ENCODE measurements at places on chromosomes 3 and 15.

DNA sequence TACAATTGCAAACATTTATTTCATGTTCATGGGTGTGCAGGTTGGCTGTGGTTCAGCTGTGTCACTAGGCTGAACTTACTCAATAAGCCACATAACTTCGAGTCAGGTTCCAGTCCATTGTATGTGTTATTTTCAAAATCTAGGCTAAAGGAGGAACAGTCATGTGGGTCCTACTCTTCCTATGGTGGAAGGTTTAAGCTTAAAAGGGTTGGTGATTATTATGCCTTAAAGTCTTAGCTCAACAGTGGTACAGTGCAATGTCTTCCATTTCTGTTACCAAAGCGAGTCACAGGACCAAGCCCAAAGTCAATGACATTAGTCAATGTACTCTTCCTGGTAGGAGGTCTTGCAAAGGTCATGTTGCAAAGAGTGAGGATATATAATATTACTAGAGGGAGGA lies 78.2 kb downstream of the ATG7 start:
- no peak for DNase-seq

GRCh38 chr3:110679285-110679684 lies 392.3 kb upstream of the NECTIN3 start:
- DNase-seq: no peak

GRCh38 chr15:70652341-70652740 lies 111.0 kb downstream of the UACA start:
- DNase-seq: no peak

GRCh38 chr15:29039466-29040369 lies 153.9 kb downstream of the APBA2 start:
- no peak for DNase-seq

- peak; percentile 54 for DNase-seq
Observed at GRCh38 chr15:42088801-42089640, 5.3 kb downstream of the PLA2G4D start.

DNA sequence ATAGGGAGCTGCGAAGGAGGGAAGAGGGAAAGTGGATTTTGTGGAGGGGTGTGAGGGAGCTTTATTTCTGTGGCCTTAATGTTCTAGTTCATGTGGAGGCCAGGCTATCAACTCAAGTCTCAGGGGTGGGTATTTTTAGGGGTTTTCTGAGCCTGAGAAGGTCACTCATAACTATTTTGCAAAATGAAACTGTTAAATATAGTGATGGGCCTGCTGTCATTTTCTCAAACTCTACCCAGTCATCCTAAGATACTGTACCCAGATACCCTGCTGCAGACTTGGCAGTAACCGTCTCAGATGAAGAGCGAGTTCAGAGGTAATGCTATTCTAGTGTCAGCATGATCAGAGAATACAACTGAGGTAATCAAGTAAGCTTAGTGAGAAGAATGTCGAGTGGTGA lies 545.0 kb upstream of the TBL1XR1 start:
- DNase-seq: no peak

DNA sequence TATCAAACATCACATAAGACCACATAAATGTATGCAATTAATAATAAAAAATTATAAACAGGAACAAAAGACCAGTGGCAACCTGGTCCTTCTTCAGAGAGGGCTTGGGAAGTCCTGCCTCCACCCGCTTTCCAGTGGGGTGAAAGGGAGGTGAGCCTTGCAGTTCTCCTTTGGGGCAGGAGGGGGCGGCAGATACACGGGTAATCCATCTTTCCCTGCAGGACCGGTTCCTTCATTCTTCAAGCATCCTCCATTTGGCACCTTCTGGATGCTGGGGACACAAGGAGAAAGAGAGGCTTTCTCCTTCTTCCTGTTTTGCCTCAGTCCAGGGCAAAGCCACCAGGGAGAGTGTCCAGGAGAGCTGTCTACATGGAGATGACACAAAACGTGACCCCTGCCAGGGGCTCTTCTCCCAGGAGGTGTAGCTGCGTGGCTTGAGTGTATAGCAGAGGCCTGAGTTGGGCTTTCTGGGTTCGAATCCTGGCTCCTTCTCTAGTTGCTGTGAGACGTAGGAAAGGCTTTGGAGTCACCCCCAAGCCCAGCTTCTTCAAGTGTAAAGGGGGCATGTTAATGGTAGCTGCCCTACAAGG lies 23.2 kb downstream of the RPLP1 start:
- peak; percentile 81 for DNase-seq

DNA sequence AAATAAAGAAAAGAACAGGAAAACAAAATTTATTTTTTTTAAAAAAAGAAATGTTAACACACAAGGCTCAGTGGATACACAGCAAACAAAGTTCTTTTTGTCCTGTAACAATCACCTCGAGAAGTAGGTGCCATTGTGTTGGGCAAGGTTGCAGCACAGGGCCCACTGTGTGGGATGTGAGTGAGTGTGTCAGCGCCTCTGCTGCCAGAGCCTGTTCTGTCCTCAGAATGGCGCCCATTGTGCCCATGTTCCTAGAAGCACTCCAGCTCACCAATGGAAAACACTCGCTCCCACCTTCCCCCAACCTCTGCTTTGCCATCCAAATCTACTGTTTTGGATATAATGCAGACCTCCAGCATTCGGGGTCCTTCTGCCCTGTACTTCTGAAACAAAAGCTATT lies 84.9 kb upstream of the CLDN18 start:
- DNase-seq: no peak

- no peak for DNase-seq
Observed at GRCh38 chr3:176687754-176688153, 509.5 kb downstream of the TBL1XR1 start.

DNA sequence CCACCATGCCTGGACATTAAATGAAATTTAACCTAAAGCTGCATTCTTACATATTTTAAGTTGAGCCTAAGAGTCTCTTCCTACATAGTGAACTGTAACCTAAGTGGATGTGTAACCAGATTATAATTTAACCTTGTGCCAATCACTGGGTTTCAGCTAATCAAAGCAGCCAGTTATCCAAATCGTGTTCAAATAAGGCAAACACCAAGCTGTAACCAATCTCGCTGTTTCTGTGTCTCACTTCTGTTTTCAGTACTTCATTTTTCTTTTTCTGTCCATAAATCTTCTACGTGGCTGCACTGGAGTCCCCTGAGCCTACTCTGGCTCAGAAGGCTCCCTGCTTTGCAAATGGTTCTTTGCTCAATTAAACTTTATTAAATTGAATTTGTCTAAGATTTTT lies 186.1 kb upstream of the CNTN6 start:
- no peak for DNase-seq

- no peak for DNase-seq
Observed at GRCh38 chr15:80699981-80700380, 4.9 kb downstream of the ABHD17C start.

- no peak for DNase-seq
Observed at GRCh38 chr15:85878828-85879225, 84.1 kb upstream of the KLHL25 start.

DNA sequence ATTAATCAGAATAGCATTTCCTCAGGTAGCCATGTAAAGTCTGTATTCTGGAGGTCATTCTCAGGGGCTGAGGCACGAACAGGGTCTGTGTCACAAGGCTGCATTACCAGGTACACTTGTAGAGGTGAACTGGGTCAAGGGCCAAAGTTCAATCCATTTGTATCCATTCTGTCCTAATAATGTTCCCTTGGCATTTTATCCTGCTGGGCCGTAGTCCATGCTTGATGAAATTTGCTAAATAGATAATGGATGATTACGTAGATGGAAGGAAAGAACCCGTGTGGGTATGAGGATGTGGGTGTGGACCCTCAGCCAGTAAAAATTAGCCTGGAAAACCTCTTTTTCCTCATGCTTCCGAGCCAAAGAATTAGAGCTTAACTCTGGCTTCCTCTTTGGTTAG lies 785.9 kb downstream of the GRM7 start:
- DNase-seq: no peak

DNA sequence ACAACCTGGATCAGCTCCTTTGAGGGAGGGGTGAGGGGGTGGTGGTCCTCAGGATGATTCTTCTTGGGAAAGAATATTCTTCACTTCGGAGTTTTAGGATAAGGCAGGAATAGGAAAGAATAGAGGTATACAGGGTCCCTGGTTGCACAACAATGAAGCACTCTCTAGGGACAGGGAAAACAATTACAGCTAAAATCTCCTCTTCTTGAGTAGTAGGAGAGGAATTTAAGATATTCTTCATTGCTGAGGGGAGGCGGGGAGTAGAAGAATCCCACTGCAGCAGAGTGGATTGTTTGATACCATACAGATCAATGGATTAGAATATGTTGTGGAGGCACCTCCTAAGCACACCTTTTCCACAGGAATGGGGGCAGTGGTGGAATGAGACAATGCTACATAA lies 20.5 kb downstream of the SLC9C1 start:
- no peak for DNase-seq

GRCh38 chr3:117399311-117400078 lies 689.9 kb downstream of the TUSC7 start:
- DNase-seq: no peak

GRCh38 chr3:81816473-81817250 lies 55.2 kb upstream of the GBE1 start:
- no peak for DNase-seq

- DNase-seq: no peak
Observed at GRCh38 chr3:11364181-11364580, 92.0 kb downstream of the ATG7 start.
